ENCODE measurements at places on chromosomes 5 and 9. TPM values are rescaled to one million over a fixed set of nuclear protein-coding genes. Genes with fewer than 3 reads are reported as not detected.

Gene ANKDD1B
- 0.98 TPM for total RNA-seq

Gene SPINK5
- total RNA-seq: 0.27 TPM

Gene TCF7
- 0.84 TPM for total RNA-seq

Gene CAMK2A
- total RNA-seq: 48.8 TPM

Gene FCN1
- 2.0 TPM for total RNA-seq

Gene UBE2B
- total RNA-seq: 27.2 TPM

Gene ANP32B
- 18.6 TPM for total RNA-seq

Gene PLPP7
- total RNA-seq: 52.4 TPM

Gene PALM2AKAP2
- 25.9 TPM for total RNA-seq

Gene IFNK
- not detected for total RNA-seq

Gene CCL28
- 0.22 TPM for total RNA-seq

Gene ZNF454
- total RNA-seq: 4.9 TPM

Gene PGM5
- total RNA-seq: 61.0 TPM

Gene IL3
- not detected for total RNA-seq

Gene BARX1
- 0.09 TPM for total RNA-seq

Gene ALDOB
- 0.40 TPM for total RNA-seq

Gene RANBP3L
- total RNA-seq: 0.40 TPM

Gene FUBP3
- total RNA-seq: 27.4 TPM

Gene PHYHD1
- 23.9 TPM for total RNA-seq

Gene TIFAB
- total RNA-seq: 0.13 TPM

Gene ST6GALNAC4
- 21.0 TPM for total RNA-seq

Gene MELK
- 8.9 TPM for total RNA-seq

Gene ORM1
- 0.49 TPM for total RNA-seq

Gene PLGRKT
- 28.0 TPM for total RNA-seq

Gene C9orf50
- total RNA-seq: not detected

Gene CDC20B
- not detected for total RNA-seq

Gene SMIM32
- total RNA-seq: 0.04 TPM

Gene C5orf34
- 4.5 TPM for total RNA-seq

Gene ADRA1B
- 0.13 TPM for total RNA-seq

Gene FYB1
- total RNA-seq: 1.9 TPM

Gene TERT
- total RNA-seq: not detected

Gene SPINK7
- total RNA-seq: not detected

Gene ZFP2
- total RNA-seq: 2.9 TPM

Gene MOB3B
- total RNA-seq: 1.4 TPM

Gene SYK
- total RNA-seq: 3.7 TPM

Gene DRD1
- total RNA-seq: under 0.01 TPM

Measured in muscle of leg (tissue), 16 donors.